ENCODE measurements at places on chromosomes 11 and 22.

- DNase-seq = no peak
Measured at GRCh38 chr11:13667245-13667644, 1.2 kb upstream of the FAR1 start.

- DNase-seq = no peak
Measured at GRCh38 chr11:131668500-131669400, 298.3 kb downstream of the NTM start.

- no peak for DNase-seq
Measured at GRCh38 chr11:107840129-107840484, 18.5 kb downstream of the SLC35F2 start.

DNA sequence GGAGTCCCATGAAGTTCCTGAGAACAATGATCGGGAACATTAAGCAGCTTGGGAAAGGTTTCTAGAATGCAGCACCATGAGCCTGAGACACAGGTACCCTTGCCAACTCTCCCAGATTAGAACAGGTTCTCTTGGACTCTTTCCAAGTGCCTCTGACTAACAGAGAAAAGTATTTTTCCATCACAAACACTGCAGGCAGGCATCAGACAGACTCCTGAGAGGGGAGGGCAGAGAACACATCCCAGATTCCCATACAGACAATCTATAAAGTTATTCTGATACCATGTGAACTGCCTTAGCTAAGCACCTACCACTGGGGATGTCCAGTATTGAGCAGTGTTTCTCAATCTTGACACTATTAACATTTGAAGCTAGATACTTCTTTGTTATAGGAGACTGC is 27.3 kb downstream of the SERGEF start:
- no peak for DNase-seq

- DNase-seq = no peak
Measured at GRCh38 chr11:76661306-76661751, 9.2 kb downstream of the LRRC32 start.

- no peak for DNase-seq
Measured at GRCh38 chr11:117782101-117782500, 14.9 kb downstream of the DSCAML1 start.

DNA sequence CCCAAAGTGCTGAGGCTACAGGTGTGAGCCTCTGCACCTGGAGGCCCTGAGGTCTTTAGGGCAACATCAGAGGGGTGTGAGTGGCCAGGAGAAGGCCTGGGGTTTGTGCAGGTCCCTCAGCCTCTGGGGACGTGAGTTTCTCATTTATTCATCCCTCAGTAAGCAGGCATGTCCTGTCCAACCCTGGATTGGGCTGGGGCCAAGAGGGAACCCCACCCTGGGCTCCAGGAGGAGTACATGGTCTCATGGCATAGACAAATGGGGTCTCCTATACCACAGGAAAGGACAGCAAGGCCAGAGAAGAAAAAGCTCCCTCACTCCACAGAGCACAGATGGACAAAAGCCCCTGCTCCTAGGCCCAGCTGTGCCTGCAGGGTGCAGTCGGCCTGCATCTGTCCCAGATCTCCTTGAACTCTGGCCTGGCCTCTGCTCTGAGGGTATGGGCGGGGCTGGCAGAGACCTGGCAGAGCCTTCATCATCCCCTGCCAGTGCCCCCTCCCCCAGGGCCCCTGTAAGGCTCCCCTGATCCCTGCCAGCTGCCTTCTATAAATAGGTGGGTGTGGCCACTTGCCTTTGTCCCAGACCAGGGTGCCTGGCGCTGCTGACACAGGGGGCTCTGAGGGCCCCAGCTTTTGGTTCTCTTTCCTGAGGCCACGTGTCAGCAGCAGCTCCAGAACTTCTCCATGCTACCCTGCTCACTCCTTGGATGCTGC is 34.6 kb downstream of the A4GALT start:
- DNase-seq = no peak

DNA sequence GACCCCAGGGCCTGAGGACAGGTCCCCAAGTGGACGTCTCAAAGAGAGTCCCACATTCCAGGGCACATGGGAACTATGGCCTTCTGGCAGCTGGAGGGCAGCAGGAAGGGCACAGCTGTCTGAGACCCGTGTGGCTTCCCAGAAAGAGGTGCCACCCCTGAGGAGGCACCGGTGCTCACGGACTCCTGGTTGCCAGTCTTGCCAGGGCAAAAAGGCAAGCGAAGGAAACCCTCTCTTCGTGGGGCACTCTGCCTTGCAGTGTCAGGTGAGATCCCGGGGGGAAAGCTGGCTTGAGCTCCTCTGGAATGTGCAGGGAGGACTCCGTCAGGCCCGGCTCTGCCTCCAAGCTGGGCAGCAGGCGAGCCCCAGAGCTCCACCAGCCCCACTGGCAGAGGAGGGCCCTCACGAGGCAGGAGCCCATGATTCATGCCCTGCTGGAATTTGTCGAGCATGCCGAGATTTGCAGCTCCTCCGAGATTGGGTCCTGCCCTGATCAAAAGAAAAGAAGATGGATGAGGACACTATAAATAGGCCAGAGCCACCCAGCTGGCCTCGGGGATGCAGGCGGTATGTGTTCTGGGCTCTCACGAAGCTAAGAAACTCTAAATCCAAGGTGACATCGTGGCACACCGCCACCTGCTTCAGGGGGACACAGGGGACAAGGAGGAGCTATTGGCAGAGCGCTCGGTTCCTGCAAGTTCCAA is 9.9 kb upstream of the CELSR1 start:
- no peak for DNase-seq

GRCh38 chr22:31623592-31624304 is 38.3 kb downstream of the PISD start:
- DNase-seq = no peak

- no peak for DNase-seq
Measured at GRCh38 chr11:31441296-31441695, 68.1 kb downstream of the IMMP1L start.

DNA sequence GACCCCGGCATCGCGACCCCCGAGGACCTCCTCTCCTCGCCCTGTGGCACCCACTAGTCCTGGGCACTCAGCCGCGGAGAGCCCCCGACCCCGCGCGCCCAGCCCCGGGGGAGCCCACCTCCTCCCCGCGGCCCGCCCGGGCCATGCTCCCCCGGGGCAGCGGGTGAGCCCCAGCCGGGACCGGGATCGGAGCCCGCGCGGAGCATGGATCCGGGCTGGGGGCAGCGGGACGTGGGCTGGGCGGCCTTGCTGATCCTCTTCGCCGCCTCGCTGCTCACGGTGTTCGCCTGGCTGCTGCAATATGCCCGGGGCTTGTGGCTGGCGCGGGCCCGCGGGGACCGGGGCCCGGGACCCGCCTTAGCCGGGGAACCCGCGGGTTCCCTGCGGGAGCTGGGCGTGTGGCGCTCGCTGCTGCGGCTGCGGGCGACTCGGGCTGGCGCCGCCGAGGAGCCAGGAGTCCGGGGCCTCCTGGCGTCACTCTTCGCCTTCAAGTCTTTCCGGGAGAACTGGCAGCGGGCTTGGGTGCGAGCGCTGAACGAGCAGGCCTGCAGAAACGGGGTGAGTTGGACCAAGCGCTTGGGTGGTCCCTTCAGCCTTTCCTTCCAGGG is 498 bp downstream of the C2CD2L start:
- DNase-seq = no peak

DNA sequence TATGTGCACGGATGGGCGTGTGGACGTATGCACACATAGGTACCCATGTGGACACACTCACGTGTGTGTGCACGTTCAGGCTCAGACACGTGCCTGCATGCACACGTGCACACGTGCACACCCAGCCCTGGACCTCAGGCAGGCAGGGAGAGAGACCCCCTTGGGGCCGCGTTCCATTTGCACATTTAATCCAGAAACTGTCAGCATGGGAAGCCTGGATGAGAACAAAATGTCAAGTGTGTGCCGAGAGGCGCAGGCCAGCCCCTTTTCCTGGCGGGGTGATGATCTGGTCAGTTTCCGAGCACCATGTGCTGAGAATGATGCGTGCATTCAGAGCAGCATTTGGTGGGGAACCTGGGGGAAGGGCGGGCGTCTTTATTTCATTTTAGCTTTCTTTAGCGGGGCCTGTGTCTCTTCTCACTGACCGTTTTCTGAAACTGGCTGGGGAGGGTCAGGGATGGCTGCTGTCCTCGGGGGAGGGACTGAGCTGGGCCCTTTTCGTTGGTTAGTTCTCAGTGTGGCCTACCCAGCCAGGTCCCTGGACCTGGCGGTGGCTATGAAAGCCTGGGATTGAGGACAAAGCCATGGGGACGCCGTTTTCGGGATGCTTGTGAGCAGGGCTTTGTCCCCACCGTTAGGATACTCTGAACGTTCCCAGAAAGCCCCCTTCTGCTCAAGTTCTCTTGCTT is 96.3 kb downstream of the KCNQ1 start:
- DNase-seq = no peak

- no peak for DNase-seq
Measured at GRCh38 chr11:81852896-81853295, 880.8 kb downstream of the FAM181B start.

DNA sequence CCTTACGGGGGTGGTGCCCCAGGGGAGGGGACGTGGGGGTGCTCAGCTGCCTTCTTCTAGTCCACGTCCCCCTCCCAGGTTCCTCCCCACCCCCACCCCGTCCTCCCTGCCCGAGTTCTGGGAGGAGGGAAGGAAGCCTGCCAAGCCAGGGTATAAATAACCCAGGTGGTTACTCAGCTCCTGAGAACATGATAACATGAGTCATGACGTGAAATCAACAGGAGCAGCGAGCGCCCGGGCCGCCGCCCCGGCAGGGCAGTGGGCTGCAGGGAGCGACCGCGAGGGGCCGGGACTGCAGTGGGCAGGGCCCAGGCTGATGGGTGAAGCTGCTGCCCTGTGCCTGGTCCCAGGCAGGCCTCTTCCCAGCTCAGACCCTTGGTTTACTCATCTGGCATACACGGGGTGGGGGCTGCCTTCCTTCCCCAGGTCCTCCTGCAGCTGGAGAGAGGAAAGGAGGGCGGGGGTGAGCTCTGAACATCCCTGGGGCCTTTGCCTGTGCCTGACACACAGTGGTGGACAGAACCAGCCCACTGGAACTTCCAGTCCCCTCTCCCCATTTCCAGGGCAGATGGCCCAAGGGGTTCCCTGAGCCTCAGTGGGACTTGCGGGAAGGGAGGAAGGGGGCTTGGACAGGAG is 8.8 kb upstream of the PDGFB start:
- no peak for DNase-seq

DNA sequence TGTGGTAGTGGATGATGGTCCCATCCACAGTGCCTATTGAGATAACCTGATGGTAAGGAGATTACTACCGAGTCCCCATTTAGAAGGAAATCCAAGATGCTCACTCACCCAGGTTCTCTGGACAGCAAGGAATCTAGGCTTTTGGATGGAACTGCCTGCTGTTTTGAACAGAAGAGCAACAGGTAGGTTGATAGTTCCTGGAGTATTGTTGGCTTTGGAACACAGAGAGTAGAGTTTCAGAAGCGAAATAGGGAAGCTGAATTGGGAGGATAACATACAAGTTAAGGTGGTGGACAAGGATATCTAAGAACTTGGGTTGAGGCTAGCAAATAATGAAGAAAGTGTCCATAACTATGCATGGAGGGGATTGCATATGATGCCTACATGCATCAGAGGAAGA is 27.6 kb downstream of the SLC22A6 start:
- no peak for DNase-seq

DNA sequence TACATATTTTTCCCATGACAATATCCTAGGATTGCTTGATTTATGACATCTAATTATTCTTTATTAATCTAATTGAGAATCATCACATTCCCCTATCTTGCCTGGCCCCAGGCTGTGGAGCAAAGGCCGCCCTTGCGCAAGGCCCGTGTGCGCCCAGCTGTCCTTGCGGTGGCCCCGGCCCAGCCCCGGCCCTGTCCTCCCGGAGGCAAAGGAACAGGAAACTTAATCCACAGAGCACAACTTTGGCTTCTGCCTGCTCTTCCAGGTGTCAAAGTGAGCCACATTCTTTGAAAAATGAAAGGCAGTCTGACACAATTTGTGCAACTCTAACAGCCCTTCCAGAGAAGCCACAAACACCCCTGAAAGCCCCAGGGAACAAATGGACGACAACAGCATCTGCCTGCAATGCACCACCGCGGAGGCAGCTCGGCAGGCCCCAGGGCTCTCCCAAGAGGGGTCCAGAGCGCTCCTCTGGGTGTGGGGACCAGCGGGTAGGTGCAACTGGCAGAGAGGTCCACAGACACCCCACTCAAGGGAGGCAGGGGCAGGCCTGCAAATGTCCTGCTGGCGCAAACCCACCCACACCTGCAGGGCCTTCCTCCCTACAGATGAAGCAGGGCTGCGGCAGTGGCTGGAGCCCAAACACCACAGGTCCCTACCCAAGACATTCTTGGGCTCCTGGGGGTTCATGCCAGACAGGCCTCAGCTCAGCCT is 30.3 kb downstream of the GNB1L start:
- no peak for DNase-seq

- no peak for DNase-seq
Measured at GRCh38 chr11:47184711-47185304, 1.4 kb downstream of the PACSIN3 start.

GRCh38 chr11:126578021-126578420 is 222.5 kb downstream of the ST3GAL4 start:
- DNase-seq = no peak

GRCh38 chr11:93564895-93565294 is 21.7 kb upstream of the SMCO4 start:
- no peak for DNase-seq

DNA sequence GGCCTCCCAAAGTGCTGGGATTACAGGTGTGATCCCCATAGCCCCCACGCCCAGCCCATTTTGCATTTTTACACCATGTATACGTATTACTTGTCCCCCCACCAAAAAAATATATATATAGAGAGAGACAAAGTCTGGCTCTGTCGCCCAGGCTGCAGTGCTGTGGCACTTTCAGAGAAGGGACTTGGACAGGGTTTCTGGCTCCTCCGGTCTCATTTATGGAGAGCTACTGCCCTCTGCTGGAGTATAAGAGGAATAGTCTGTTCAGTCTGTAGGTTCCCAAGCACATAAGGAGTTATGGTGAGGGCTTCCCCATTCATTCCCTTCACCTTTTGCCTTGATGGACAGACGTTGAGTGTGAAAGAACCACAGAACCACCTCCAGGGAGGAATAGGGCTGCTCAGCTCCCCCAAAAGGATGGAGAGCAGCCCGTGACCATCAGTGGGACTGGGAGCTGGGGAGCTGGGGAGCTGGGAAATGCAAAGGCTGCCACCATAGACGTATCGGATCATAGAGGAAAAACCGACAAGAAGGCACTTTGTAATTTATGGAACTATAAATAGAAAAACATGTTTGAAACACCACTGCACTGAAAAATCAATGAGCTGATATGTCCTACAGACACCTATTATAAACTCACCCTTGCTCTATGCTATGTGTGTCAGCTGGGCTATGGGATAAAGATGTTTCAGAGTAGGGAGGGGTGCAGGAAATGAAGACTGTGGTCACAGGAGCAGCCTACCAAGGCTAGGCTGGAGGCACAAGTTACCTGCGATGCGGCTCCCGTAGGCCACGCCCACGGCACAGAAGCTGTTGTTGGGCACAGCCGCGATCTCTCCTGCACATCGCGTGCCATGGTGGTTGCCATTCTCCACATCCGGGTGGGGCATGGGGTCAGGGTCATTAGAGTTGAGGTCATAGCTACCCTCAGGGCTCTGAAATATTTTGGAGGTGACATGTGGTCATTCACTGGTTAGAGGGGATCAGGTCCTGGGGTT is 5.2 kb downstream of the PCSK7 start:
- DNase-seq = no peak

DNA sequence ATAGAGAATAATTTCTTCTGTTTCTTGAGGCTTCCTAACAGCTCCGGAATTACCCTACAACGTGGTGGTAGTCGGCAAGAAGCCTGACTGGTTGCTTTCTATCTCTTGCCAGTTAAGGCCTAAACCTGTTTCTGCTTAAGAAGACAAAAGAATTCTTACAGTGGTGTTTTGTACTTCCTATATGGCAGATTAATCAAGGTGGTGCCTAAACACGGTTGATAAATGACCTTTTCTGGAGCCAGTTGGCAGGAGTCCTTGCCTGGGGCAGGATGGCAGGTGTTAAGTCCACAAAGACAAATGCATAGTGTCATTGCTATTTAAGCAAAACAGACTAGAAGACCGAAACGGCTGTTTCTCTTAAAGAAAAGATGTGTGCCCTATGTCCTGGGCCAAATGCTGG is 9.9 kb downstream of the GVQW3 start:
- DNase-seq = no peak
